ENCODE measurements at places on chromosomes 2 and 18.

DNA sequence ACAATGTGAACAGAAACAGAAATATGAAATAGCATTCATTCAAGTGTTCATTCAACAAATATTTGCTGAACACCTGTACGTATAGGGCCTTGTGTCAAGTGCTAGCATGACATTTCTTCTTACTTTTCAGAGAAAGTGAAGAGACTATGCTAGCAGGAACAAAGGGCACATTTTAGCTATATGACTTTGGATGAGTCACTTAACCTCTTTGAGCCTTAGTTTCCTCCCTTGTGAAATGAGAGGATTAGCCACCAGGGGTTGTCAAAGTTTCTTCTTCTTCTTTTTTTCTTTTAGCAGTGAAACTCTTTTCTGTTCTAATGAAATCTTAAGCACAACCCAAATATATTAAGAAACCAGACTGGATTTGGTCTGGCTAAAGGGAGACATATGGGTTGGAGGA, 53.1 kb downstream of the FIGN start:
- no peak for DNase-seq

DNA sequence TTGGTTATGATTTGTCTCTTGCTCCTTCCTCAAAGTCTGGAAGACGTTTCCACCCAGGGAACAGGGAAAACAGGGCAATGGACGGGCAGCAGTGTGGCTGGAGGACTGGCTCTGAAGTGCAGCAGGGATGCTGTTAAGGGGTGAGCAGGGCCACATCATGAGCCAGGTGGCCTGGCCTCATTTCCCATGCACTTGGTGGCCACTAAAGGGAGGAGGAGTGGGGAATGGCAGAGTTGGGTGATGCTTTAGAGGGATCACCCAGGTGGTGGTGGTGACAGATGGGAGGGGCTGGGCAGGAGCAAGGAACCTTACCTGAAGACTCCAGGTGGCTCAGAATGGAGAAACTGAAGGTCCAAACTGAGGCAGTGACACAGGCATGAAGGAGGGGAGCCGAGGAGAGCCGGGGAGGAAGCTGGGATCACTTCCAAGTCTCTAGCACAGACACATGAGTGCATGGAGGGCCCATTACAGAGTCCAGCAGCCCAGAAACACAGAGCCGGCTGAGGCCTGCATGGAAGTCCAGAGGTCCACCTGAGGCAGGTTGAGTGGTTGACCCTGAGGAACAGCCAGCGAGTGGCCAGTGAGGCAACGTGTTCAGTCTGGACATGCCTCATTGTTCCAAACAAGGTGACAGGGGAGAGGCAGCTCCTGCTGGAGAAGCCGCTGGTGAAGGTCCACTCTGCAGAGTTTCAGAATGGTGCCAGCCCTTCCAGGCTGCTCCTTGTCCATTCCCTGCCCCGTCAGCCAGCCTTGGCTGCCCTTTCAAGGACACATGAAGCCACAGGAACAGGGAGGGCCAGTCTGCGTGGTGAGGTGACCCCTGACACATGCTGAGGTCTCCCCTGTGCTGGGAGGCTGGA, 91.7 kb downstream of the LPIN1 start:
- DNase-seq, result no peak

- no peak for DNase-seq
Measured at GRCh38 chr2:181973171-181973783, 12.4 kb upstream of the PPP1R1C start.

DNA sequence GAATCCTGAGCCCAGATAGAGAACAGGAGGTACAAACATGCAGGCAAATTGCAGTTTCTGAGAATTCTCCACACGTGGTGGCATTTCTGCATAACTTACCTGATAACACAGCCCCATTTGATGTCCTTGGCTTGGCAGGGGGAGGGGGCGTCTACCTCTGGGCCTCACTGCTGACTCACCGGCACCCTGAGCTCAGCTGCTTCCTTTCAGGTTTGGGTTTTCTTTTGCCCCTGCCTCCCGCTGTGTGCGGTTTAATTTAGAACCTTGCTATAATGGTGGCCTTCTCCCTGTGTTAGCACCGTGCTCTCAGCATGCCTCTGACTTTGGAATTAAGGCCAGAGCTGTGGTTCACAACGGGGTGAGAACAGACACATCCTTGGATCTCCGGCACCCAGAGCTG, 4.4 kb downstream of the CTIF start:
- DNase-seq, result no peak

GRCh38 chr18:47788621-47789020, 141.8 kb downstream of the SMAD2 start:
- DNase-seq, result no peak

- no peak for DNase-seq
Measured at GRCh38 chr2:24986372-24986771, 14.6 kb upstream of the DNAJC27 start.

GRCh38 chr2:214382229-214382628, 28.6 kb upstream of the VWC2L start:
- no peak for DNase-seq

DNA sequence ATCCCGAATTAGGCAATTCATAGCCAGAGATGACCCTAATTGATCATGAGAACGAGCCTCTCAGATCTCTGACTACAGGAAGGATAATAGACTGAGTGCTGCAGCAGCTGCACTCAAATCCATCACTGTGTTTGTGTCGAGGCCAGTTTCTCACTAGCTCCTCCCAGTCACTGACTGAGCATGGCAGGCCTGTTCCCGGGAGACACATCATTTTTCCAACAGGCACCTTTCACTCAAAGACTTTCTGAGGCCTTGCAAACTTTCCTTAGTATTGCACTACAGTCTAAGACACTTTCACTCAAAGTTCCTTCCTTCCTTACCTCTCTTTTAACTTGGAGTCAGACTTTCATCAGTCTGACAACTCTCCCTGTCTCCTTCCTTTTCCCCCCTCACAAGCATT, 13.7 kb downstream of the SOS1 start:
- no peak for DNase-seq

DNA sequence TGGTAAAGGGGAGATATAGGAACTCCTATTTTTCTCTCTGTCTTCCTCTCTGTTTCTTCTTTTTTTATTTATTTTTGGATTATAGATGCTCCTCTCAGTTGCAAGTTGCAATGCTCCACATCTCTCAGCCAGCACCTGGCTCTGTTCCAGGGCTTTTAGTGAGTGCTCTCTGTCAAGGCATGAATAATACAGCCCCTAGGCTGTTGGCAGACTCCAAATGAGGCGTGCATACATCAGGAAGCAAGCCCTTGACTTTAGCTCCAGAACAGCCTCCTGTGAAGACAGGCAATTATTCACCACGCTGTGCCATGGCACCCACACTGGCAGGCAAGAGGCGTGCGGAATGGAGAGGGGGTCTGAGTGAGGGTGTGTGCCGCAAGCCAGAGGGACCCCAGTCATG, 228.1 kb upstream of the PXDN start:
- no peak for DNase-seq

- DNase-seq, result no peak
Measured at GRCh38 chr2:71951718-71952404, 195.8 kb downstream of the CYP26B1 start.

- no peak for DNase-seq
Measured at GRCh38 chr18:55998071-55998522, 410.1 kb upstream of the TCF4 start.

- DNase-seq, result no peak
Measured at GRCh38 chr2:177692783-177693269, 300.3 kb downstream of the AGPS start.

- DNase-seq, result no peak
Measured at GRCh38 chr2:19806591-19806990, 95.2 kb downstream of the TTC32 start.

DNA sequence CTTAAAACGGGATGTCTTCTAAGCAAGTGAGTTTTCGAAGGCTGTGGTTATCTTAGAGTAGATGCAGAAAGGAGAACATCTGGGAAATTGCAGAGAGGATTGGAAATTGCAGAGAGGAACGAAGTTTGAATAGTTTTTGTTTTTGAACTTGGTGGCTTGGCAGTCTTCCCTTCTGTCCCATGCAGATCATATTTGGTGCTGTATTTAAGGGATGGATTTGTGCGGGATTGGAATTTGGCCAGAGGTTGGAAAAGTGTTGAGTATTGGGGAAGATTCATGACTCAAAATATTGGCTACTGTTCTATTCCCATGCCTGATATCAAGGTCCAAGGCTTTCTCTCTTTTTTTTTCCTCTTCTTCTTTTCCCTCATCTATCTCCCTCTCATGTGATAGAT, 18.2 kb downstream of the PTPRM start:
- DNase-seq, result no peak

DNA sequence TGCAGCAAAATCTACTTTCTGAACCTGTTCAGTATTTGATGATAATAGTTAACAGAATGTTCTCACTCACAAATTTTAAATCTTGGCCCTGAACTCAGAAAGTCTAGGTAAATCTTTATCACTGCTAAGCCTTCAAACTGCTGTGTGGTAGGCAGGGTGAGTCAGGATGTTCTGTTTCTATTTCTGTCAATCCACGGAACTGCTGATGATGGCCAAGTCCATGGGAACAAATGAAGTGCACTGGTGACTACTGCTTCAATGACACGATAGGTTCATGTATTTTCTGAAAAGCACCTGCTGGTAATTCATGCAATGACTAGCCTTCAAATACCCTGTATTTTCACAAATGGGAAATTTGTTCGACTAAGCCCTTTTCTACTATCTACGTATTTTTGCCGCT, 14.2 kb downstream of the NIFK start:
- DNase-seq, result no peak

GRCh38 chr2:190447766-190448165, 39.6 kb downstream of the MFSD6 start:
- no peak for DNase-seq

GRCh38 chr2:142892715-142893114, 15.3 kb downstream of the KYNU start:
- peak; percentile 85 for DNase-seq

GRCh38 chr18:33577685-33578517, at the start of gene ASXL3:
ASXL3 (plus strand) TSS chr18:33578219; CDS start chr18:33578632, 413 bp downstream.
- no peak for DNase-seq

GRCh38 chr2:185771396-185771795, 32.8 kb downstream of the FSIP2 start:
- no peak for DNase-seq

- DNase-seq, result no peak
Measured at GRCh38 chr18:50992351-50992762, 24.5 kb downstream of the ELAC1 start.

GRCh38 chr2:233981574-233982420, 64.6 kb downstream of the TRPM8 start:
- no peak for DNase-seq

GRCh38 chr2:146429366-146429765, 1415.5 kb upstream of the ACVR2A start:
- DNase-seq, result no peak

DNA sequence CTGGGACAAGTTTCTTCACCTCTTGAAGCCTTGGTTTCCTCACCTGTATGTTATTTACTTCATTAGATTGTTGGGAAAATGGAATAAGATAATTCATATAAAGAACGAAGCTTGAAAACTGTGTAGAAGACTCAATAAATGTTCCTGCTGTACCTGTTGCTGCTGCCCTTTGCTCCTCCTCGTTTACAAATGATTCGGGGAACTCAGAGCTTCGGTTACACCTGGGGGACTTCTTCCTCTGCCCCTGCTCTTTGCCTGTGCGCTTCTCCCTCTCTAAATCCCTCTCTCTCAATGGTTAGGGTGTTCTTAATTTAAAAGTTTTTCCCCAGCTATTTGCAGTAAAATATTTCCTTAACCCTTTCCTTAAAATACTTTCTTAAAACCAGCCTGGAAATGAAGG, 3.3 kb upstream of the RMDN2 start:
- DNase-seq, result no peak

- no peak for DNase-seq
Measured at GRCh38 chr2:241282555-241282954, 32.9 kb downstream of the HDLBP start.

DNA sequence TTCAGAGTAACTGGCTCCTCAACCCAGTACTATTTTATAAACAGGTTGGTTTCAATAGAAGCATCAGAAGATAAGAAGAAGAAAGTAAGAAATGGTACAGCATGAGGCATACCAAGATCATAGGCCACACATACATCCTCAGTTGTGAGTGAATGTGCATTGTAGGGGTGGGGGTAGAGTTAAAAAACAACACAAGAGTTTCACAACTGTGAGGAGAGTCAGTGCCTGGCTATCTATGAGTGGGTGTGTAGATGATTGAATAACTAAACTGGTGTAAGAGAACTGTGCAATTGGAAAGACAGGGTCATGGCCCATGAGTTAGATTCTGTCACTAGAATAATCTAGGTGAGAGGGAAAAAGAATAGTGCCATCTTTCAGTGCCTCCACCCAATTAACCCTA, 748.2 kb upstream of the ACVR2A start:
- DNase-seq, result no peak

DNA sequence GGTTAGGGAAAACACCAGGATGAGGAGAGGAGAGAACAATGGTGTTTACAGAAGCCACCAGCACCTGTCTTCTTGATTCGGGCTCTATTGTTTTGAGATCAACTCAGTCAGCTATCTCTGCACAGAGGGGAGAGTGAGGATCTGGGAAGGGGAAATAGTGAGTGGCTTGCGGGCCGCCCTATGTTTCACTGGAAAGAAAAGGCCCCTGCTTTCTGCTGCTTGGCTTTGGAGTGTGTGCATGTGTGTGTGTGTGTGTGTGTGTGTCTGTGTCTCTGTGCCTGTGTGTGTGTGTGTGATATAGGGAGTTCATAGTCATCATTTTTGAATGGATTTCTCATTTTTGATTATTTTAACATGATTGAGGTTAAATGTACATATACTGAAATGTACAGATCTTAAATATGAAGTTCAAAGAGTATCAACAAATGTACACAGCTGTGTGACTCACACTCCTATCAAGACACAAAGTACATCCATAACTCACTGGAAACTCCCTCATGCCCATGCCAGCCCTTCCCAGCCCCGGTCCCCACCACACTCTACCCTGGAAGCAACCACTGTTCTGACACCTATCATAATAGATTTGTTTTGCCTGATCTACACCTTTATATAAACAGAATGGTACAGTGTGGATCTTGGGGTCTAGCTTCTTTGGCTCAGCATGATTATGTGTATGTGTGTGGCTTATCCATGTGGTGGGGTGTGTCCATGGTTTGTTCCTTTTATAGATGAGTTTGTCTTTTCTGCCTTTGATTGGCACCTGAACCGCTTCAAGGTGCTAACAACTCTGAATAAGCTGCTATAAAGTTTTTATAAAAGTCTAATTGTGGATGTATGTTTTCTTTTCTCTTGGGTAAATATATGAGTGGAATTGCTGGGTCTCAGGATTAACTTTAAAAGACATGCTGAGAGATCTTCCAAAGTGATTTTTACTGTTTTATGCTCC, 258.3 kb downstream of the SETBP1 start:
- no peak for DNase-seq

GRCh38 chr2:224751996-224752698, 36.0 kb upstream of the CCDC195 start:
- no peak for DNase-seq

- no peak for DNase-seq
Measured at GRCh38 chr2:217993138-217993537, 9.7 kb downstream of the TNS1 start.

All from GM12864 (cell line).